GM23338 (cell line): ENCODE measurements at places on chromosomes 6 and 20. TPM values are rescaled to one million over a fixed set of nuclear protein-coding genes. Genes with fewer than 3 reads are reported as not detected.

DNA sequence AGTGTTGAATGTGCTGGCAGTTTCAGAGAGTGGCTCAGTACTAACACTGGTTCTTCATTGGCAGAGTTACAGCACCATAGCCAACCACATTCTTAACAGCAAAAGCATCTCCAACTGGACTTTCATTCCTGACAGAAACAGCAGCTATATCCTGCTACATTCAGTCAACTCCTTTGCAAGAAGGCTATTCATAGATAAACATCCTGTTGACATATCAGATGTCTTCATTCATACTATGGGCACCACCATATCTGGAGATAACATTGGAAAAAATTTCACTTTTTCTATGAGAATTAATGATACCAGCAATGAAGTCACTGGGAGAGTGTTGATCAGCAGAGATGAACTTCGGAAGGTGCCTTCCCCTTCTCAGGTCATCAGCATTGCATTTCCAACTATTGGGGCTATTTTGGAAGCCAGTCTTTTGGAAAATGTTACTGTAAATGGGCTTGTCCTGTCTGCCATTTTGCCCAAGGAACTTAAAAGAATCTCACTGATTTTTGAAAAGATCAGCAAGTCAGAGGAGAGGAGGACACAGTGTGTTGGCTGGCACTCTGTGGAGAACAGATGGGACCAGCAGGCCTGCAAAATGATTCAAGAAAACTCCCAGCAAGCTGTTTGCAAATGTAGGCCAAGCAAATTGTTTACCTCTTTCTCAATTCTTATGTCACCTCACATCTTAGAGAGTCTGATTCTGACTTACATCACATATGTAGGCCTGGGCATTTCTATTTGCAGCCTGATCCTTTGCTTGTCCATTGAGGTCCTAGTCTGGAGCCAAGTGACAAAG, 17.0 kb upstream of the ADGRF4 start:
- DNase-seq, result no peak

- DNase-seq, result peak; percentile 90
These were observed 69.1 kb downstream of the SLC35F1 start for GRCh38 chr6:117976030-117976651.

- no peak for DNase-seq
These were observed 175.3 kb downstream of the LRFN2 start for GRCh38 chr6:40411881-40412280.

The SCRT2 gene
- total RNA-seq, result 0.31 and 0.35 TPM in 2 replicates

The RBL1 gene
- 8.5 and 12.6 TPM in 2 replicates for total RNA-seq

The BLTP3A gene
- 15.3 and 18.4 TPM in 2 replicates for total RNA-seq

The SLC35B2 gene
- total RNA-seq, result 30.5 and 30.9 TPM in 2 replicates
